ENCODE measurements at places on chromosomes 6 and 20.

GRCh38 chr6:134094441-134094840, 42.0 kb upstream of the SLC2A12 start:
- DNase-seq: no peak

- DNase-seq: no peak
These were observed 3.0 kb downstream of the RRP36 start for GRCh38 chr6:43024436-43024835.

DNA sequence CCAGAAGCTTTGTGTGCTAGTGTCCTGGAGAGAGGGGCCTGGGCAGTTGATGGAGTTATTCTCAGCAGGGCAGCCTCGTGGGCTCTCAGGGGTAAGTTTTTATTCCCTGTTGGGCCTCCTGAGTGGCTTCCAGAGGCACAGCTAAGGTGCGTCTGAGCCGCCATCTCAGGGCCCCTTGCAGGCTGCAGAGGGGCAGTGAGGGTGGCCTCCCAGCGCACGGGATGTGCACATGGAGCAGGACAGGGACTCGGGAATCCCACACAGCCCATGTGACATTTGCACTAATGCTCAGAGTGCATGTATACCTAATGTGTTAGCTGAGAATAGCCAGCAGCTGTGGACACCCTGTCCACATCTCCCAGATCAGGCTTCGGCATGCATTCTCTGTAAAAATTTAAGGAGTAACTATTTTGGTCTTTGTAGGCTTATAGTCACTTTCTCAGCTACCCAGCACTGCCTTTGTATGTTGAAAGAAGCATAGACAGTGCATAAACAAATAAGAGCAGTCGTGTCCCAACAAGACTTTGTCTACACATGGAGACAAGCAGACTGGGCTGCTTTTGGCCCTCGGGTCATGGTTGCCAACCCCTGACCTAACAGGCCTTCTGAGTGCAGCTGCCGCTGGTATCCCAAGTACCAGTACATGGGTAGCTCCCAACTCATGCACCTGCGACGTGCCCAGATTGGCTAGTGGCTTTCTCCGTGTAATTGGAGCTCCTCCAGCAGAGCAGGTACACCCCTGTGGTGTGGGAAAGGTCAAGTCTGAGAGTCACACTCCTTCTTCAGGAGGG, 18.6 kb upstream of the CST9L start:
- DNase-seq: no peak

- DNase-seq: peak; percentile 15
These were observed 300.5 kb downstream of the PLCB1 start for GRCh38 chr20:8432435-8433148.

DNA sequence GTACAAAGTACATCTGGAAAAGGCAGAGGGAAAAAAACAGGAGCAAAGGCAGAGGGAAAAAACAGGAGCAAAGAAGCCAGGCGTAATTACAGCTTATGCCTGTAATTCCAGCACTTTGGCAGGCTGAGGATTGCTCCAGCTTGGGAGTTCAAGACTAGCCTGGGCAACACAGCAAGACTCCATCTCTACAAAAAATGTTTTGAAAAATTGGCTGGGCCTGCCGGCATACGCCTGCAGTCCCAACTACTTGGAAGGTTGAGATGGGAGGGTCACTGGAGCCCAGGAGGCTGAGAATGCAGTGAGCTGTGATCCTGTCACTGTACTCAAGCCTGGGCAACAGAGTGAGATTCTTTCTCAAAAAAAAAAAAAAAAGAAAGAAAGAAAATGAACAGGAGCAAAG, 19.0 kb upstream of the CBFA2T2 start:
- DNase-seq: no peak

- no peak for DNase-seq
These were observed 980 bp upstream of the SALL4 start for GRCh38 chr20:51803148-51803854.

DNA sequence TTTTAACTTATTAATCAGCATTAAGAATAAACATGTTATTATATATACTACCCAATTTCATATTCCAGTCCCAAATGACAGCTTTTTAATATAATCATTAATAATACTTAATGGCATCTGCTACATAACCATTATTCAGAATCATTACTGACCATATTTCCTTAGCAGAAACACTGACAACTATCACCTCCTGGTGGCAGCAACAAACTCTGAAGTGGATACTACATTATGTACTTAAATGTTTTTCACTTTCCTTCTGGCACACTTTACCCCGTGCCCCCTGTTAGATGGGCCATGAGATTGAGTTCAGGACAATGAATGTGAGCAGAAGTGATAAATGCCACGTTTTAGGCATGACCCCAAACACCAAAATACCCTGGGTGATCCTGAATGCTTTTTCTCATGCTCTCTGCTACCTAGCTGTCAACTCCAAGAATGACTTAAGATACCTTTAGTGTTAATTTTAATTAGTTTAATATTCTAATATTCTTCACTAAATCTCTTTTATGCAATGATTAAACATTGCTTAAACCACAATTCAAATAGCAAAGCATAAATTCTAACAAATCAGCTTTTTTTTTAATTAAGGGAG, 77.1 kb downstream of the LMBRD1 start:
- DNase-seq: no peak
